Stimulated activated CD4-positive, alpha-beta T cell treated with anti-CD3 and anti-CD28 coated beads, Interleukin-1b, Interleukin-23, amount 100 ng/mL, for 24 hours (primary cell): ENCODE measurements at places on chromosomes 6 and 20.

- no peak for DNase-seq
Observed at GRCh38 chr20:16366529-16366928, 206.7 kb downstream of the KIF16B start.

DNA sequence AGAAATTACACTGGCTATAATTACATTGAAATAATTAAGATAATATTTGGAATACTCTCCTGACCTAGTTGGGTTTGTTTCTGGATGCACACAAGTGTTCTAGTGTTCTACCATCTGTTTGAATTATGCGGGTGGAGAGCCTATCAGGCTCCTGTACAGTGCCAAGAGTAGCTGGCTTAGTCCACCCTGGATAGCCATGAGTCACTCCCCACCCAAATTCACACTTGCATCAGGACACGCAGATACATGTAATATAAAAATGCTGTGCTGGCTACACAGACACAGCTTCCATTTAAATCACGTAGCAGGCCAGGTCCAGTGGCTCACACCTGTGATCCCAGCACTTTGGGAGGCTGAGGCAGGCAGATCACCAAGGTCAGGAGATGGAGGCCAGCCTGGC is 686.2 kb upstream of the SLC35B3 start:
- no peak for DNase-seq

GRCh38 chr6:157104803-157105202 is 218.5 kb downstream of the TMEM242 start:
- DNase-seq: no peak

DNA sequence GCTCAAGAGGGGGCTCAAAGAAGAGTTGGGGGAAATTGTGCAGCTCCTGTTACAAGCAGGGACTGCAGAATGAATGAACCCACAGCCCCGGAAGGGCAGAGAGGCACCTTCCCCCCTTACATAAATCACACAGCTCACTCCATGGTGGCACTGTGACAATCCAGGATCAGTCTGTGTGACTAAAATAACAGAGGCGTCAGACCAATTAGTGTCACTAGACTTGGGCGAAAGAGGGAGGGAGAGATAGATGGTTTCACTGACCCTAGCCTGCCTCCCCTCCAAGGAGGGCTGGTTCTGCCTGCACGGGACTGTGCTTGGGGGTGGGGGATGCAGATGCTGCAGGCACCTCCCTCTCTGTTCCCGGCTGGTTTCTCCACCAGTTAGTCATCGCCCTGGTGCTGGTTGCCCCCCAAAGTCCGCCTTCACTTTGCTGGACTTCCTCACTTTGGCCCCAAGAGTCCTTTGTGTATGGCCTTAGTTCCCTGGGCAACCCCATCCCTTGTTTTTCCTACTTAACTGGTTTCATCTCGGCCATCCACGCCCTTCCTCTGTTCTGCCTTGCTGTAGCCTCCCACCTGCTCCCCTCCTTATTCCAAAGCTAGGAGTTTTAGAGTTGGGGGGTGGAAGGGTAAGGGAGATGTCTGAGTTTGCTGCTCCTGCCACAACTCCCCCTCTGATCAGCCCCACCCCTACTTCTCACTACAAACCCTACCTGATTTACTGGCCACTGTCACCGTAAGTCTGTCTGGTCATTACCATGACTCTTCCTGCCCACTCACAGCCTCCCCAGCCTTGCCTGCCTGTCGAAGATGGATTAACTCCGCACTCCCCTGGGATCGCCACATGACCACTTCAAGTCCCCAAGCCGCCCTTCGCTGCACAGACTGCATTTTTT is 17.7 kb downstream of the CCDC167 start:
- DNase-seq: no peak

DNA sequence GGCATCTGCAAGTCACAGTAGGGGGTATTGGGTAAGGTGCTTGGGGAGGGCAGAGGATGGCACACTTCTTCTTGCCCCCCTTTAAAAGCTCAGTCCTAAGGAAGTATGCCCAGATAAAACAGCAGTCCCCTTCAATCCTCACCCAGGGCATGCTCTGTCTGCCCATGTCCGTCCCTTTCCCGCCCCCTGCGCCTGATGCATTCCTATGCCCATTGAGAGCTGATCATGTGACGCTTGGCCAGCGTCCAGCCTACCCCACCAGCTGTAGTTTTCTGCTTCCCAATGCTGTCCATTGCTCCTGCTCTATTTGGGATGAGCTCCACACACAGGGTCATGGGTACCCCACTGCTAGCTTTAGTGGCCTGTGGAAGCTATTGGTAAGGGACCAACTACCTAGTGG is 8.3 kb downstream of the SIGLEC1 start:
- DNase-seq: no peak

DNA sequence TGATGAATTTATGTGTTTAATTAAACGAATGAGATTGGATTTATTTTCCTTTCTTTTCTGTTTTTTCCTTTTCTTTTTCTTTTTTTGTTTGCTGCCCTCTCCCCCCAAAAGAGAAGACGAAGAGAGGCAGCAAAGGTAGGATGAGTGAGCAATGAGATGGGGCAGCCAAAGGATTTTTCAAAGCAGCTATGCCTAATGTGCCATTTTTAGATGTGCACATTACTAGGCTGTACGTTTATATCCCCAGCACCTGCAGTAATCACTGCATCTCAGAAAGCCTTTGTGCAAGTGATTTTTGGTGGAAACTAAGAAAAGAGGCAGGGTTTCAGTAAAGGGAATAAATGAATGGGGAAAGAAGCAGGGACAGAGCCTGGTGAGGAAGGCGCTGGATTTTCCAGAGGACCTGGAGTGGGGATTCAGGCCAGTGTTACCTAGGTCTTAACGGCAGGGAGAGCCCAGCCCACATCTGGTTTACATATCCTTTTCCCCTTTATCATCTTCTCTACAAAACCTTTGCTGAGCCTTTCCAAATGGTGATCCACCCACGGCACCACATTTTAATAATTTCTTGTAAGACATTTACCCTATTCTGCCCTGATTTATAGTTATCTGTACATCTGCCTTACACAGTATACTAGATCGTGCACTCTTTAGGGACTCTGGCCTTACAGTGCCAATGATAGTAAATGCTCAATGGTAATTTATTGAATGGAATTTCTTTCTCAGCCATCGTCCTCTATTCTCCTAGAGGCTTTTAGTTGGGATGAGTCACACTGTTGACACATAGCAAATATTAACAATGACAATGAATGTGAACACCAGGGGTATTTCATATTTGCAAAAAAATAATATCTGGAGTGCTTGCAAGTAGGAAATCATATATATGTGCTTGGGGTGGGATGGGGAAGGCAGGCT is 38.3 kb upstream of the ATXN1 start:
- DNase-seq: no peak
